ENCODE measurements at places on chromosomes 6 and 20.

DNA sequence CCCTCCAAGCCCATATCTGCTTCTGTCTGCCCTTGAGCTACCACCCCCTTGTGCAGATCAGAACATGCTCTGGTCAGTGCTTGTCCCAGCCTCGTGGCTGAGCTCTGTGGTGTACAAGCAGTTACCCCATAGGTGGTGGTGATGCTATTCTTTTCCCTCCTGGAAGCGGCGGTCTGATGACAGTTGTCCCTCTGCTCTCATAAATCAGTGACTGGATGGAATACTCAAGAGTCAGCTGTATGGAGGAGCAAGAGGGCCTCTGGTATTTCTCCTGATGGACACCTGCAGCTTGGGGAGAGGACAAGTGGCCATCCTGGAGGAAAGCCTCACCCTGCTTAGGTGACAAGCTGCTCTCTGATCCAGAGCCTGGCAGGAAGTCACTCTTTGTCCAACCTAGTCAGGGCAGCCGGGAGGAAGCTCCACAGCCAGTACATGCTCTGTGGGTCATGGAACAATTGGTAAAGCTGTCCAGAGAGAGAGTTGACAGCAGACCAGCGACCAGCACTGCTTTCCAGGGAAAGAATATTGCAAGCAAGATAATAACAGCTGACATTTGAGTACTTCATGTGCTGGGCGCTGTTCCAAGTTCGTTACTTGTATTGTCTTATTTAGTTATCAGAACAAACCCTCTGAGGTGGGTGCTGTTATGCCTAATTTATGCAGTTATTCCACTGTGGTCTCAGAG lies 47.1 kb downstream of the SCAND1 start:
- no peak for DNase-seq

GRCh38 chr20:47097691-47098622 lies 203.3 kb downstream of the EYA2 start:
- no peak for DNase-seq

- no peak for DNase-seq
Measured at GRCh38 chr6:98498866-98499265, 335.5 kb upstream of the POU3F2 start.

DNA sequence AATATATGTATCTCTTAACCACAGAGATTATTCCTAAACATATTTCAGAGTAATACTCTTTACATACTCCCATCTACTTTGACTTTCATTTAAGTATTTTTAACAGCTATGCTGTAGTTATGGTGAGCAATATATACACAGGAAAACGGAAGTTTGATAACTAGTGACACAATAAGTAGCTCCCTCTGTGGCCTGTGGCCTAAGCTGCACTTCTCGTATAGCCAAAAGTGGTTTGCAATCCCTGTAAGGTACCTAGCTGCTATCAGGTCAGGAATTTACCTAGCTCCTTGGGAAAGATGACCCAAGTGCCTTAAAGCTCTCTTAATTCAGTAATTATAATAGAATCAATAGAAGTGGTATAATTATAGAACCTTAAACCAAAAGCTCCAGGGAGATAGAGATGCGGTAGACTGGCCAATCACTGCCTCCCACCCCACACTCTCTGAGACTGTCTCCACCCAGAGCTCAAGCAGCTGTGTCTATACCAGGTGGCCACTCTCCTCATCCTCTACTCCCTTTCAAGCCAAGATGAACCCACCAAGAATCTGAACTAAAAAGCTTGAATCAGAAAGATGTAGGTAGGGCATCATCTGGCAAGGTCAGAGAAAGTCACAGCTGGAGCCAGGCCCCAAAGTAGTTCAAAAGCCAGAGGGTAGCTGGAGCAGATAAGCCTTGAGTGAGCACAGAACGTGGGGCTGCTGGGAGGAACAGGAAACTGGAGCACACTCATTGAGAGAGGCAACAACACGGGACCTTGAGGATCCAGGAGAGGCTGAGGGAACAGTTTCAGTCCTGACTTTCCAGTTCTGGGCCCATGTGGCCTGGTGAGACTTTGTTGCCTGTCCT lies 84.9 kb upstream of the ASF1A start:
- DNase-seq: no peak

GRCh38 chr6:33993091-33993490 lies 152.8 kb downstream of the GRM4 start:
- no peak for DNase-seq

DNA sequence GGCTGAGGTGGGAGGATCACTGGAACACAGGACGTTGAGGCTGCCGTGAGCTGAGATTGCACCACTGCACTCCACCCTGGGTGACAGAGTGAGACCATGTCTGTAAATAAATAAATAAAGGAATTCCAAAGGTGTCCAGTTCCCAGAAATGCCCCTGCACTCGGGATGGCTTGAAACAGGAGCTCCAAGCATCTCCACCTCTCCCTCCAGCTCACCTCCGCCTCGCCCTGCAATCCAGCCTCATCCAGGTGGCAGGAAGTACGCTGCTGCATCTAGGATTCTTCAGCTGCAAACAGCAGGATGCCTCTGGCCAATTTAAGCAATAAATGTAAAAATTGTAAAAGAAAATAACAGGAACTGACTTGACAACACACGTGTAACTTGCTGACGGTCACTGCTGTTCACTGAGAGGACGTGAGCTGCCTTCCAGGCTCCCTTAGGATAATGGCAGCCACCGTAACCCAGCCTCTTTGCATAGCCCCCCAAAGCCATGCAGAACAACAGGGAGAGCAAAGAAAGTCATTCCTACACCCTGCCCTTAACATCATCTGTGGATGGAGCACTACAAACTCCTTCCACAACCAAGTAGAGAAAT lies 11.4 kb upstream of the GRM4 start:
- DNase-seq: no peak

DNA sequence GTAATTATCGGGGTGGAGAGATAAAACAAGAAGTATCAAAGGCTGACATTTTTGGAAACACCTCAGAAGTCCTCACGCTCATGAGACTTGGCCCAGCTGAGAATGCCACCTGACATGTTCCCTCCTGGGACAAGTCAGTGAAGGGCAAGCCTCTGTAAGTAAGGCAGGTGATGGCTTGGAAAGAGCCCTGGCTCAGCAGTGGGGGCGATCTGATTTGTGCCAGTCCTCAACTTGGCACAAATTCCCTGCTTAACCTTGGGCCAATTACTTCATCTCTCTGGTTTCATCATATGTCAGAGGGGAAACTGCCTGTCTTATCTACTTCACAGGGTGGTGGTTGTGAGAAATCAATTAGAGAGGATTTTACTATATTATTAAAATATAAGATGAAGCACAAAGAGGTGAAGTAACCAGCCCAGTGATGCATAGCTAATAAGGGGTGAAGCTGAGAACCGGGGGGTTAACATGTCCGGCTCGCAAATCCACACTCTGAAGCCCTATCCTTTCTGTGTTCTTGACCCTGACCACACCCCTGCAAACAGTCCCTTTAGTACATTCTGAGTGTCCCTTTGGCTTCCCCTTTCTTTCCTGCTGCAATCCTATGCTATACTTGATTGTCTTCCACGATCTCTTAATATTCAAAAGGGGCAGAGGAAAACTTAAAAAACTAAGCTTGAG lies 8.8 kb upstream of the MOCS1 start:
- no peak for DNase-seq

- peak; percentile 8 for DNase-seq
Measured at GRCh38 chr6:139457476-139457875, 83.0 kb upstream of the CITED2 start.

DNA sequence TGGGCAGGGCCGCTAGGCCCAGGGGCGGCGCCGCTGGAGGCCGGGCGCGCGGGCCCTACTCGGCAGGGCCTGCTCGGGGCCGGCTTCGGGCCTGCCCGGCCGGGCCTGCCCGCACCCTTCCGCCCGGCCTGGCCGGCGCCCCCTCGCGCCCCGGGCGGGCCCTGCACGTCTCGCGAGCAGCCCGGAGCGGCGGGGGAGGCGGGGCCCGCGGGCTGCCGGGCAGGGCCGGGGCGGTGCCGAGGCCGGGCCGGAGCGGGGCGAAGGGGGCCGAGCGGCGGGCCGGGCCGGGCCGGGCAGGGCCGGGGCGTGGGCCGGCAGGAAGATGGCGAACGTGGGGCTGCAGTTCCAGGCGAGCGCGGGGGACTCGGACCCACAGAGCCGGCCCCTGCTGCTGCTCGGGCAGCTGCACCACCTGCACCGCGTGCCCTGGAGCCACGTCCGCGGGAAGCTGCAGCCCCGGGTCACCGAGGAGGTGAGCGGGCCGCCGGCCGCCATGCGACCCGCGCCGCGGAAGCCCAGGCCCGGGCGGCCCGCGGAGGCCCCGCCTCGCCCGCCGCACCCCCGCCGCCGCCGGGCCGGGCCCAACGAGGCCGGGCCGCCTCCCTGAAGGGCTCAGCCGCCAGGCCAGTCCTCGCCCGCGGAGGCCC lies at the start of gene NPEPL1:
NPEPL1 (plus strand) TSS at position 222 of the 647 bp plus-strand sequence; CDS start at position 323, 101 bp downstream.
- DNase-seq: no peak

- DNase-seq: no peak
Measured at GRCh38 chr6:37242429-37243052, 15.0 kb upstream of the TBC1D22B start.

DNA sequence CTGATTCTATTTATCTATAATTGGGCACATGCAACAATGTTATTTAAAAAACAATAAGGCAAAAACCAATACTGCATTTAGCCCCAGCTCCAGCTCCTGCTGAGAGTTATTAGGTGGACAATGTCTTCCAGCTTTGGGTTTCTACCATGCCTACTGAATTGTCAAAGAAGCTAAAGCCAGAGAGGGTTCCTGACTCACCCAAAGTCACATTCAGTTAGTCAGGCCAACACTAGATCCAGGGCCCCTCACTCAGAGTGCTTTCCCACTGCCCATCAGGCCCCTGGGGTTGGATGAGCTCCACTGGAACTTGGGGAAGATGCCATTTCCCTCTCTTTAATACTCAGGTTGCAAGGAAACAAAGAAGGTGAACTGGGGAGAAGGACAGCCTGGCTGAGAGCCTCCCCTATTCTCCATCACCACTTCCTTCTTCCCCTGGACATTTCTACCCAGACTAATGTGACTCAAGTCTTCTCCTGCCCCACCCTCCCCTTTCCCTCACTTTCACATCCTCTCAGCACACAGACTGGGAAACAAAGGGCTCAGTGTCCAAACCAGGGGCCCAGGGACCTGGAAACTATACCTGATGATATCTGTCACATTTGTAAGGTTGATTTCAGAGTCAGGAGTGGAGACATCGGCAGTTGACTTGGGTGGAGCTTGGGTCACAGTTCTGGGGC lies 6.0 kb downstream of the TREM1 start:
- DNase-seq: no peak

- no peak for DNase-seq
Measured at GRCh38 chr6:3109761-3110160, 8.8 kb upstream of the BPHL start.

- DNase-seq: no peak
Measured at GRCh38 chr6:20148433-20148832, 63.8 kb downstream of the MBOAT1 start.

GRCh38 chr6:15183979-15184378 lies 61.9 kb upstream of the JARID2 start:
- DNase-seq: no peak

DNA sequence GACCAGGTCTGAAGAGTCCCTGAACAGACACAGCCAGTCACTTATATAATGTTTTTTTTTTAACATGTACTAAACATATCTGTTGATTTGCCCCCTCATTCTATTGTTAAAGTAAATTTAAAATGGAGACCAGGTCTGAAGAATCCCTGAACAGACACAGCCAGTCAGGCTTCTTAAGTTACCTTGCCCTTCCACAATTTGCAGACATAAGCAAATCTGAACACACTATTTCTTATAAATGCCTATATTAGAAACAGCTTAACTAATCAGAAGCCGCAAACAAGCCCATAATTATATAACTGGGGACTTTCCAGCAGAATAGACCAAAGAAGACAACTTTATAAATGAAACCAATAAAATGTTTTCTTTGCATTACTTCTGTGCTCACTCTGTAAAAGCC lies 118.2 kb downstream of the DNAH8 start:
- no peak for DNase-seq

- DNase-seq: no peak
Measured at GRCh38 chr6:62775427-62776022, 435.7 kb upstream of the FKBP1C start.

DNA sequence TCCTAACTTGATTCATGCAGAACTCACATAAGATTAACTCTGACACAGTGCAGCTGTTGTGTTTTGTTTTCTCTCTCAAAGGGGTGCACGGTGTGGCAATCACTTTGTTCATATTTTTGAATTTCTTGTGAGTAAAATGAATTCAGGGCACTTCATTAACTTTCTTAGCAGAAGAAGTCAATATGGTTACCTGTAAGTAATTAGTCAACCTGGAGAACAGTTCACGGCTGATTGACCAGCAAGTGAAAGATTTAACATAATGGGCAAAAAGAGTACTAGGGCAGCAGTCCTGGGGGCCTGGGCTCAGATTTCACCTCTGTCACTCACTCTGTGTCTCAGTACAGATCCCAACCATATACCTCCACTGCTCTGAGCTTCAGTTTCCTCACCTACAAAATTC lies 102.4 kb upstream of the SPTLC3 start:
- DNase-seq: no peak

DNA sequence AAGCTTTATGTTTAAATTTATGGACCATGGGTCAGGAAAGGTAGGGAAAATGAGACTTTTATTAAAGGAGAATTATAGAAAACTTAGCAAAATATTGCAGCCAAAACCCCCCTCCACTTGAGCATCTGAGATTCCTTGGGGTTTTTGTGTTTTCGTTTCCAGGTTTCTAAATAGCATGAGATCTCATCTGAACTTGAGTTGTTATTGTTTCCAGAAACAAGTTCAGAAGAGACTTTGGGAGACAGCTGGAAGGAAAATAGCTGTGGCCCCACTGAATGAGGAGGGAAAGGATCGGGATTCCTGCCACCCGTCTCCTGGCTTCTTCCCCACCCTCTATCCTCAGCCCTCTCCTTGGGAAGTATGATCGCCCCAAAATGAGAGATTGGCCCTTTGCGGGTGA lies 75.5 kb downstream of the TBC1D7 start:
- DNase-seq: no peak

DNA sequence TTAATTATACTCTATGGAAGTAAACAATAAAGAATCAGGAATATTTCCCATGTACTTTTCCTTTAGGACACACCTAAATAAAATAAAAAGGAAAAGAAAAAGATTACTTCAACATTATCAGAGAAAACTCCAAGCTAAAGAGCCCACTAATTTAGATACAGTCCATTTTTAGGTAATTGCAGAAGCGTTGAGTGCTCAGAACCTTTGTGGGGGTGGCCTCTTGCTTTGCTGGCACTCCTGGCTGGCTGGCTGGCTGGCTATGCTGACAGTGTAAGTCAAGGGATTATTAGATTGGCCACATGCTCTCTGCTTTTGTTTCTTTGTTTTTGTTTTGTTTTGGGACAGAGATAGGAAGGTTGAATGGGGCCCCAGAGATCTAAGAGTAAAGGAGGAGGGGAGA lies at the start of gene GJE1:
GJE1 (plus strand) TSS at position 301 of the 400 bp plus-strand sequence. CDS start 234 bp downstream, outside the sequence.
- no peak for DNase-seq
